ENCODE measurements at places on chromosomes 7 and 10. TPM values are rescaled to one million over a fixed set of nuclear protein-coding genes. Genes with fewer than 3 reads are reported as not detected.

DNA sequence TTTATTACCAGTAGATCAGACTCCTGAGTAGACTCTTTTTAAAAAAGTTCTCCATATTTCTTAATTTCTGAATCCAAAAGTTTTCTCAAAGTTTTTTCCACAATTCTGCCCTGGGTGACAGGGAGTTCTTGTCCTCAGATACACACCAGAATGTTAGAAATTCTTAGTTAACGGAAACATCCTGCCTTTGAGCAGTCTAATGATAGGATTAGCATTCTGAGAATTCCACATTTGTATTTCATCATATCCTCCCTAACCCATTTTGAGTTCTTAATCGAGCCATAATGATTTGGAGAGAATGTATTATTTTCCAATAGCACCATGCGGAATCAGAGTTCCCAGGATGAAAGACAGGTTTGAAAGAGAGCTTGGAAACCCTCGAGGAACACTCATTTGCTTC is 28.9 kb upstream of the MRPS33 start:
- DNase-seq: no peak

PON1 gene
- 0.26 TPM for total RNA-seq

GRCh38 chr7:106057962-106058927 is 53.9 kb downstream of the SYPL1 start:
- peak; percentile 88 for DNase-seq

DNA sequence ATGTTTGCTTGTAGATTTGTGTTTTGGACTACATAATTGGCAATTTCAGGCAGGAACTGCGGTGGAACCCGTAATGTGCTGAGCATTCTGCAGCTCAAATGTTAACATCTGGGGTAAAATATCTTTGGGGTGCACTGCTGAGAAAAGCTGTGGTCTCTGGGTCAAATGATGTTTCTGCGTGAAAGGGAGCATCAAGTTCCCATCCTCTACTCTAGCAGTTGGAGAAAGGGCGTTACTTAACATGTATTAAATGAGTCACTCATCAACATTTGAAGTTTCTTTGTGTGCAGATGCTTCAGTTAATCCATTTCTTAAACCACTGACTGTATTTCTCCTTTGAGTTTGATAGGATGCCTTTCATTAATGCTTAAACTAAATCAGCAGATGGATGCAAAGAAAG is 273.1 kb upstream of the PITRM1 start:
- DNase-seq: no peak

- no peak for DNase-seq
Measured at GRCh38 chr7:146528581-146528980, 412.0 kb downstream of the CNTNAP2 start.

DNA sequence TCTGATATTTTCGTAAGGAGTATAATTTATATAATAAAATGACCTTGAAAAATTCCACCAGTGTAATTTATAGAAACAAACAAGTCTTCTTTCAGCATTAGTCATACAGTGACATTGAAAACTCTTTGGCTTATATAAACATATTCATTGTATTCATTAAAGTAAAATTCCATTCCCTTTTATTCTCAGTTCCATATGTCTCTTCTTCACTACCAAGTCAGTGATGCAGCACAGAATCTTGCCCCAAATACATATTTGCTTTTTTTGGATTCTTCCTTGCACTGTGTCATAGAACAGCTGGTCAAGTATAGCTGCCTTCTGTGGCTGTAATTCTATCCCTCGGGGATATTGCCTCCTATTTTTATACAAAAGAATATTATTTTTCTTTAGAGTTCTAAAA is 884.5 kb upstream of the POT1 start:
- DNase-seq: no peak

DNA sequence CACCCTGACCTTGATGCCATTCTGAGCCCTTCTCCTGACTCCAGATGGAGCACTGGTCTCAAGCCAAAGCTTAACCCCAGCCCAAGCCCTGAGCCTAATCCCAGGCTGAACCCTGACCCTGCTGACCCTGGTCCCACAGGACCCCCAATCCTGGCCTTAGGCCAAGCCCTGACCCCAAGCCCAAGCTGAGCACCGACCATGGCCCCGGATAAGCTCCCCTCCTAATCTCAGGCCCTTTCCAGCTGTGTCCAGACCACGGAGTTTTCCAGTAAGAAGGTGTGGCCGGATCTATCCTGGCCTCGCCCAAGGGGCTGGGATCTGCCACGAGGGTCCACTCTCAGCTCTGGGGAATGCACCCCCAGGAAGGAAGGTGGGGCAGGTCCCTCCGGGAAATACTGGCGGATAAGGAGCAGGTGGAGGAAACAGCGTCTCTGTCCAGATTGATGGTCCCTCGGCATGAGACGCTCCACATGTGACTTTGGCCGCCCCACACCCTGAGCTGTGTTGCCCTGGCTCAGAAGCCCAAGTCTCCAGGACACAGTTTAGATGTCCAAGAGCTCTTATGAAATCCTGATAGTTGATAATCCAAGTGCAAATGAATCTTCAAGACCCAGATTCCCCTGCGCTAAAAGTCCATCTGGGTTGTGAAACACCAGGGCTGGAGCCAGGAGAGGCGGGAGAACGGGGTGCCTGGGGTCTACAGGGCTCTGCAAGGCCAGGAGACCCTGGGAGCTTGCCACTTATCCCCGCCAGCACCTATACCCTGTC is 10.4 kb downstream of the ELN start:
- DNase-seq: no peak

DNA sequence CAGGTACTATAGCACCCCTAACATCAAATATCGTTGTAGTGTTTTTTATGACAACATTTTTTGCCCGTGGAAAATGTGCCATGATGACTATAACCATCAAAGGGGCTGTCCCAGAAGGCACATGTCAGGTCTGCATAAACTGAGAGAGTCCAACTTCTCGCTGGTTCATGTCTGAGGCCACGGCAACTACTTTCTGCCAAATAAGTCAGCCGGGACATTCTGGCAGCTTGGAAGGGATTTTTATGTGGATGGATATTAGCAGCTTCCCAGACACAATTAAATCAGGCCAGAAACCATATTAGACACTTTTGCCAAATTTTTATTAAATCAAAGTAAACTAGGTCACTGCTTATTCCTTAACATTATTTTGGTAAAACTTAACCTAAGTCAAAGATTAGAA is 477.4 kb upstream of the FZD8 start:
- no peak for DNase-seq

DNA sequence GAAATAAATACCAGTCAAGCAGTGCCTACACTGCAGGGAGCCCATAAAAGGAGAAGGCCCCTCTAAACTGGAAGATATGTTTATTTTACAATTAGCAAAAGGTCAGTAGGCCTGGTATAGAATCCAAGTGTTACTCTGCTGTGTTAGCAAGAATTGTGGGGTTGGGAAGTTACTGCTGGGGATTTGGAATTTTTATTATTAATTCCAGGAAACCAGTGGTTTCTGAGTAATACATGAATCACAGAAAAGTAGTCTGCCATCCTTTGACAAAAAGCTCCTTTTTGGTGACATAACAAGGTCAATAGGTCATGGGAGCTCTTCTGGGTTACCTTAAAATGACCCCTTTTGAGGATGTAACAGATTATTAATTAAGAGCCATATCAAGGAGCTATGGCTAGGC is 67.4 kb downstream of the ZNF92 start:
- no peak for DNase-seq

DGKI gene
- 17.7 TPM for total RNA-seq

- DNase-seq: no peak
Measured at GRCh38 chr7:40437498-40437897, 302.7 kb downstream of the SUGCT start.

PLAC9 gene
- not detected for total RNA-seq

TAF3 gene
- 8.1 TPM for total RNA-seq

CYP26C1 gene
- 0.08 TPM for total RNA-seq

DNA sequence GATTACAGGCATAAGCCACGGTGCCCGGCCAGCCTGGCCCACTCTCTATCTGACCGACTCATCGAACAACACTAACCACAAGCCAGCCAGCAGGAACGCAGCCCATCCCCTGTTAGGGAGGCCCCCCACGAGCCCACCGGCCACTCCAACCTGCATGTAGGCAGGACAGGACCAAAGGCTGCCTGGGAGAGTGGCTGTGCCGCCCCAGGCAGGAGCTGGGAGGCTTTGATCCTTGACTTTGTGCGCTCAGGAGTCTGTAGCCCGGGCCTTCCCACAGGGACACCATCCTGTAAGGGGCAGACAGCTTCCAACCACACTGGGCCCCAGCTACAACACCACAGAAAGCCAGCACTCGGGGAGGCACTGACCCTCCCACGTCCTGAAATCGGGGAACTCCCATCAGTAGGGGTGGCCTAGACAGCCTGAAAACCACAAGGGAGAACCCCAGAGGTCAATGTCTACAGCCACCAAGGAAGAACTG is 29.4 kb downstream of the GRID1 start:
- no peak for DNase-seq

LLCFC1 gene
- total RNA-seq: not detected

COL28A1 gene
- not detected for total RNA-seq

- DNase-seq: no peak
Measured at GRCh38 chr10:43012578-43012977, 64.3 kb upstream of the RET start.

DNA sequence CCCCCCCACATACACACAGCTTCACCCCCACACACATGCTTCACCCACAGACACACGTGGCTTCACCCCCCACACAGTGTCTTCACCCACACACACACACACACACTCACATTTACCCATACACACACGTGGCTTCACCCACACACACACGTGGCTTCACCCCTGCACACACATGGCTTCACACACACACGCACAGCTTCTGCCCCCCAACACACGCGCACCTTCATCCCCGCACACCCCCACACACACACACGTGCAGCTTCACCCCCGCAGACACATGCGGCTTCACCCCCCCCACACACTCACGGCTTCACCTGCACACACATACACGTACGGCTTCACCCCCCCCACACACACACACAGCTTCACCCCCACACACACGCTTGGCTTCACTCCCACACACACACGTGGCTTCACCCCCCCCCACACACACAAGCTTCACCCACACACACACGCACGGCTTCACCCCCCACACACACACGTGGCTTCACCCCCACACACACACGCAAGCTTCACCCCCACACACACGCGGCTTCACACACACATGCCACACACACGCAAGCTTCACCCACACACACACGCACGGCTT is 82.4 kb downstream of the NKX6-2 start:
- DNase-seq: no peak

IL2RA gene
- 5.3 TPM for total RNA-seq

UNCX gene
- total RNA-seq: not detected

NME8 gene
- 0.51 TPM for total RNA-seq

FEZF1 gene
- not detected for total RNA-seq

DNA sequence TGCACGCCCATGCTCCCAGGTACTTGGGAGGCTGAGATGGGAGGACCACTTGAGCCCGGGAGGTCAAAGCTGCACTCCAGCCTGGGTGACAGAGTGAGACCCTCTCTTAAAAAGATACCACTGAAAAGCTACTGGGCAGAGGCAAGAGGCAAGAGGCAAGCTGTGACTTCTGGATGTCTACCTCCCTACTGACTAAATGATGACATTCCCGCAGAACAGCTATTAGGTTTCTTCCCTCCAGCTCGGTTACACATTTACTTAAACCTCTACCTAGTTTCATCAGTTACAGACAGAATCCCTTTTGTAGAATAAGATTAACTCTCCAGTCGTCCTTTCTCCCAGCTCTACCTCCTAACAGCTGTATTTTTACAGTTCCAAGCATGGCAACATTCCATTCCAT is 21.2 kb downstream of the RHEB start:
- DNase-seq: no peak

GRCh38 chr7:31113660-31114059 is 61.6 kb downstream of the ADCYAP1R1 start:
- DNase-seq: no peak

DNA sequence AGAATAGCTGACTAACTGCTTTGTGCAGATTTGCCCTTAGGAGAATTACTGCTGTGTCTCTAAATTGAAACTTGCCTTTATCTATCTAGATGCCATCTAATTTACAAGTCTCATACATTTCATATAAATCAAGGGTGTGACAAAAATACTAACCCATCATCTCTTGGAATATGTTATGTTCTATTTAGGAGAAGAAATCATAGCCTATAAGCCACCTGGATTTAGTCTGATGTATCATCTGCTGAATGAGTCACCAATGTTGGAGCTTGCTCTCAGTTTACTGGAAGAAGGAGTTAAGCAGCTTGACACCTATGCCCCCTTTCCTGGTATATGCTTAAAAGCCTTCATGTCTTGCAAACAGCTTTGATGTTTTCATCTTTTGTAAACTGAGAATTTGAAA is 43.5 kb downstream of the NUP205 start:
- DNase-seq: no peak

DNA sequence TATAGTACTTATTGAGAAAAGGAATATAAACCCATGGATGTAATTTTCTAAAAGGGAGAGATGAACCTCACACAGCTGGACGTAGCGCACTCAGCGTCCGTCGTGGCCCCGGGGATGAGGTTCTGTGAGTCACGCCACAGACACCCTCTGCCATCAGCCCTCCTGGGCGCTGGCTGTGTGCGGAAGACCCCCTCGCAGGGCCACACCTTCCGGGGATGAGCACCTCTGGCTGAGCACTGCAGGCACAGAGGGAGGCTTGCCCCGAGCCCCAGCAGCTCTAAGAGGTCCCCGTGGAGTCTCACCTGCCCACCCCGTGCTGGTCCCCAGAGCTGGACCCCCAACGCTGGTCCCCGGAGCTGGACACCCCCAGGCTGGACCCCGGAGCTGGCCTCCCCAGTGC is 215.8 kb downstream of the PTPRN2 start:
- DNase-seq: no peak

GRCh38 chr10:104376784-104377300 is 23.2 kb downstream of the CFAP58 start:
- DNase-seq: no peak

GRCh38 chr10:71832967-71833366 is 18.1 kb downstream of the PSAP start:
- DNase-seq: peak; percentile 55

GRCh38 chr10:92692697-92693533 is 3.2 kb downstream of the HHEX start:
- DNase-seq: no peak

- no peak for DNase-seq
Measured at GRCh38 chr7:33841705-33842129, 63.6 kb upstream of the BMPER start.

- DNase-seq: no peak
Measured at GRCh38 chr10:12909836-12910185, 91.7 kb downstream of the CCDC3 start.

GRCh38 chr7:149884541-149884940 is 10.8 kb downstream of the ATP6V0E2 start:
- no peak for DNase-seq

DNA sequence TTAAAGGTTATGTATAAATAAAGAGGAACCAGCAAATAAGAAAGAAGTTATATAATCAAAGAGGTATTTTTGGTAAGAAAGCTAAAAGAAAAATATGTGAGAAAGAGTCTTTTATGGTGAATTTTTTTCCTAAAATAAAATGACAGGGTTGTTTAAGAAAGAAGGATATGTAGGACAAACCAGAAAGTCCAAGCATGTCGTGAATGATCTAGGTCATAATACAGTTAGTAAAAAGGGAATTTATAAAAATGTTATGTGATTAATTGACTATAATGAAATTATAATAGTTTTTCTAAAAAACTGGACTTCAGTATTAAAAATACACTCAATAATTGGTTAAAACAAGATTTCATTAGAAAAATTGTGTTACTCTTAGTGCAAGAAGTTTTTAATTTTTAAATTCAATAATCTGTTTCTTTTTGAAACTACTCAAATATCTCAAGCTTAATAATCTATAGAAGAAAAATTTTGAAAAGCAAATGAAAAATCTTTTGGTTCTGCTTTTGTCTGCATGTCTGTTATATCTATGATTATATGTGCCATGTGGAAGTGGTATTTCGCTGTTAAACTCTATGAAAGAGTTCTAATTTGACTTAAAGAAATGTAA is 23.3 kb downstream of the AVL9 start:
- DNase-seq: no peak

Data from GM12878 (cell line).